ENCODE measurements at places on chromosomes 1 and 21.

DNA sequence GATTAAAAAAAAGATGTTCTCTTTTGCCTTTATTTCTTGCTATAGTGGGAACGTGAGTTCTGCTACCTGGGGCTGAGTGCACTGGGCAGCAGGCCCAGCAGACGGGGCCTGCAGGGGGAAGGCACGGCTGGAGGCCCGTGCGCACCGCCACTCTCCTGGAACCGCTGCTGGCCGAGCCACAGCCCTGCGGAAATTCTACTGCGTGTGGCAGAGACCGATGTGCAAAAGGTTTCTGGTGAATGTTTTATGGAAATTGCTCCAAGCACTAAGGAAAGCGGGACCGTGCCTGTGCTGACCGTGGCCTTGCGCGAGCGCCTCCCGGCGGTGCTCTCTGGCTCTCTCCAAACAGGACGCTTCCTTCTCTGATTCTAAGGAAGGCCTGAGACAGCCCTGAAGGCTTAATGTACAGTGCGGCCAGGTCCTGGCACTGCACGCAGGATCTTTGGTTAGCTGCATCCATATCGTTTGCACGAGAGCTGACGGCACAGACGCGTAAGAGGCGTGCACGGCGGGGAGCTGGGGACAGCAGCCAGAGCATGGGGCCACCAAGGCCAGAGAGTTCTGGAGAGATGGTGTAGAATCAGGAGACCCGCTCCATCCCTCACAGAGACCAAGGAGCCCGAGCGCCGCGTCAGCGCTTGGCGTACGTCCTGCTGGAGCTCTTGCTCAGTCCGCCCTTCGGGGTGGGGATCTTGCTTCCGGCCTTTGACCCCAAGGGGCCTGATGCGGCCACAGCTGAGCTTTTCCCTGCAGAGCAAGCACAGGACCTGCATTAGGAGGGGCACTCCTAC, 18.7 kb upstream of the LRRC47 start:
- no peak for DNase-seq

GRCh38 chr21:44378646-44379514, 25.5 kb downstream of the TRPM2 start:
- DNase-seq, result no peak

GRCh38 chr1:212814537-212815334, 23.0 kb downstream of the TATDN3 start:
- no peak for DNase-seq

GRCh38 chr21:25688275-25689155, 46.2 kb downstream of the ATP5PF start:
- no peak for DNase-seq

DNA sequence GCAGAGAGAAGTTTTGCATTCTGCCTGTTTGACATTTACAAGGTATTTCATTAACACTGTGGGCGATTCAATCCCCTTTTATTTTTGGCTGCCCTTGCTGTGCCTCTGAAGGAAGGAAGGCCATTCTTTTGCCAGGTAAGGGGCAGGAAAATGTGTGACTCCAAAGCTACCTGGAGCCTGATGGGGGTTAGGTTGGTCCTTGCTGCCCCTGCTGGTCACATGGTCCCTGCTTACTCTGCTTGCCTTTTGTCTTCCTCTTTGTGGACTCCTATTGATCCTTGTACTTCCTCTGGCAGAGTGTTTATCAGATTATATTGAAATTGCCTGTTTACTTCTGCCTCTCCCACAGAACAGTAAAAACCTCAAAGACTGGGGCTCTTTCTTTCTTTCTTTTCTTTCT, 65.7 kb downstream of the ST6GALNAC3 start:
- no peak for DNase-seq

- DNase-seq, result no peak
These were observed 26.6 kb downstream of the PROK1 start for GRCh38 chr1:110477445-110477957.

DNA sequence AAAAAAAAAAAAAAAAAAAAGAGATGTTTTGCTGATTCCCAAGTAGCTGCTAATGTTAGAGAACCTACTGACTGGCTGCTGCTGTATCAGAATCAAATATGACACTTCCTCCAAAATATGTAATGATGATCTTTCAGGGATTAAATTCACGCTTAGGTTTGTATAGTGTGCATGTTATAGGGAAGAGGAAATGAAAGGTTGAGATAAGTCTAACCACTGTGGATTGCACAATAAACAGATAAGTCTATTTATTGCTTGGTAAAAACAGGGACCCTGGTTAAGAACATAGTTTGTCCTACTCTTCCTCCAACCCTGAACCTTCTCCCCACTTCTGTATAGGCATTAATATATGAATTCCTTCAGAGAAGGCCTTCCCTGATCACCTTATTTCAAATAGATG, 13.2 kb downstream of the RC3H1 start:
- no peak for DNase-seq

DNA sequence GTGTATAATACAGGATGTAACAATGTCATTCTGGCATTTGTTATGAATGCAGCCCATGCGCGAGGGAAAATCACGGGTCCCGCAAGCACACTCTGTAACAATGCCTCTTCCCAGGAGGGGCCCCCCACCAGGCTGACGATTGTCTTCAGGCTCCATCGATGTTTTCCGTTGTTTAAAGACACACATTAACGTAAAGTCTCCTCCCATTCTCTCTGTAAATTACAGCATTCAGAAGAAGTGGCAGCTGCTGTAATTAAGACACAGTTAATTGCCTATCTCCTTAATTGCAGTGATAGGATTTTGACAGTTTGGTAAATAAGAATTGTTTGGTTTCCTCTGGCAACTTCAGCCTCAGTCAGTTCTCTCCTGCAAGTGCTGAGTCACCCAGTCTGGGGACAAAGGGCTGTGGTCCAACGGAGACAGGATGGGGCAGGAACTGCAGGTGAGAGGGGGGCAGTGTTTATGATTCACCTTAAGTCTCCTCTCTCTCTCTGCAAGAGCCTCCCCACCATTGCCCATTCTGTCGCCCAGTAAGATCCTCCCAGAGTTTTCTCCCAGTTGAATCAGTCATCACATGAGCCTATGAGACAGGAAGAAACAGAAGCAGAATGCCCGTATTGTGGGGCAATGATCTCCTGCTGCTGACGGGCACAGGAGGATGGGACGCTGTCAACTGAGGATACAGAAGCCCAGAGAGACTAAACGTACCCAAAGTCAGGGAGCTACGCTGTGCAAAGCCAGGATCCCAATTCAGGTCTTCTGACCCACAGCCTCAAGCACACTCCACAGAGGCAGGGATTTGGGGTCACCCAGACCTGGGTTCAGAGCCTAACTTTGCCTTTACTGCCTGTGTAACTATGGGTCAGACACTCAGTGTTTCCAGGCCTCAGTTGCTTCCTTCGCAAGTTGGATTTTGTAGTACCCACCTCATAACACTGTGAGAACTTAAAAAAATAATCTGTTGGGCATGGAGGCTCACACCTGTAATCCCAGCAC, 110.0 kb downstream of the ADSS2 start:
- DNase-seq, result no peak

DNA sequence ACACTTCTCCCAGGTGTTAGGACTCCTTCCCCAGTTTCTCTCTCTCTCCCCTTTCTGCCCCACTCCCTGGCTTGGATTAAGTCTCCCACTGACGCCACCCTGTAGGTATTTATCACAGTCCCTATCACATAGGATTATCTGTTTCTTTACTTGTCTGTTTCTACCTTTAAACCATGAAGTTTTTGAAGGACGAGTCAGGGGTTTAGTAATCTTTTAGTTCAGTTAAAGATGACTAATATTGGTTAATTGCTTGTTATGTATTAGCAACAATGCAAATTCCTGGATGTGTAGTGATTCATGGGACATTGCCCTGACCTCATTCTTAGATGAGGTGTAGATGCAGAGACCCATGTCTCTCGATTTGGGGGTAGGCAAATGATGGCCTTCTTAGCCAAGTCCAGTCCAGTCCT, 6.4 kb downstream of the LAMC1 start:
- DNase-seq, result no peak

DNA sequence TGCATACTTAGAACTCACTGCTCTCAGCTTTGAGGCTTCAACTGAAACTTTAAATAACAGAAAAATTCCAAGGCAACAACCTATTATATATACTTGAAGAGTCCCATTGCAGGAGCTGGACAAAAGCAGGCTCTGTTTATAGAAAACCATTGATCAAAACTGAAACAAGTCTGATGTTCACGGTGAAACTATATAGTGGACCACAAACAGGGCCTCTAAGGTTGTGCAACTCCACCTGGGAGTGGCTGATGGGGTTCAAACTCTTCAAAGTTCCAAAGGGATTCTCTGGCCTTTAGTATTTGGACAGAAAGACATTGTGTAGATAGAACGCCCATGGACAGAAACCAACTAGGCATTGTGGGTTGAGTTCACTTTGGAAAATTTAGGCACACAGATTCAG, 140.3 kb downstream of the ZC3H11B start:
- DNase-seq, result no peak

GRCh38 chr1:74426208-74426937, 86.0 kb downstream of the LRRC53 start:
- DNase-seq, result no peak

DNA sequence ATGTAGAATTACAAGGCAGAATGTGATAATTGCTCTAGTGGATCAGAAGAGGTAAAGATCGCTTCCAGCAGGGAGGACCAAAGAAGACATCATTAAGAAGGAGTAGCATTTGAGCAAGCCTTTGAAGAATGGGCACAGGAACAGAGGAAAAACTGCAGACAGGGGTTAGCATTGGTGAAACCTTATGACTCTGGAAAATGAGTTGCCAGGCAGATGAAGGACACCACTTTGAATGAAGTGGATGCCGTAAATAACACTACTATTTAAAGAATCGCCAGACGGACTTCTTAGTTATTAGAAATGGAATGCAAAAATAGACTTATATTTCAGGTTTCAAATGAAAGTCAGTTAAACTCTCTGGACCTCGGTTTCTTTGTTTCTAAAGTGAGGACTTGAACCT, 727.7 kb downstream of the USP25 start:
- DNase-seq, result no peak

- DNase-seq, result no peak
These were observed 73.2 kb downstream of the LRRC8C start for GRCh38 chr1:89705901-89706699.

- no peak for DNase-seq
These were observed 50.2 kb downstream of the CAPZB start for GRCh38 chr1:19435181-19435580.

GRCh38 chr1:205245096-205245495, 17.4 kb downstream of the TMCC2 start:
- DNase-seq, result no peak

DNA sequence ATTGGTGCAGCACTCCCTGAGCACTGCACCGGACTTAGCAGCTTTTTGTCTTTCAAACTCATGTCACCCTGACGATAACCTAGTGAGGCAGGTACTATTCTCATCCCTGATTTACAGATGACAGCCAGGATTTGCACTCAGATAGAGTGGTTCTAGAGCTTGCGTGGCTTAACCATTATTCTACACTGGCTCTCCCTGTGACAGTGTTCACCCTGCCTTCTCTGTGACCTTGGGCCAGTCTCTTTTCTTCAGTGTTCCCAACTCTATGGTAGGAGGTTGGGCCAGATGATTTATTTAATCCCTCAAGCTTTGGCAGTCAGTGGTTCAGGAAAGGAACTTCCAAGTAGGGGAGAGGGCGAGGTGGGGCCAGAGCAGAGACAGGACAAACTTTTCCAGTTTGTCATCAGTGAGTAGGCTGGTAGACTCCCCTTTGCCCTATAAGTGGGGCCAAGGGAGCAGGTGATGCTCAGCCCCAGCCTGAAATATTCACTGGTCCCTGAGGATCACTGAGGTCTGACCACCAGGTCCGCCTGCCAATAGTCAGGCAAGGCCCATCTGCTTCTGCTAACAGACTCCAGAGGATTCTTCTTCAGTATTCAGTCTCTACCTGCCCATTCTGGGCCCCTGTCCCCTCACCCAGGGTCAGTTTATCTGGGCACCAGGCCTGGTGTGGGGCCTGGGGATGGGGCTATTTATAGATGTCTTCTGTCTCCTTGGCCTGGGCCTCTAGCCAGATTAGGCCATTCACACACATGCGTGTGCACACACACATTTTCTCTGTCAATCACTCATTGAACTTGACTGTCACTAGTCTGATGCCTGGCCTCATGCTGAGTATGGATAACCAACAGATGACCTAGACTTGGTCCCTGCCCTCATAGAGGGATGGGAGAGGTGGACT, 8.8 kb upstream of the FABP3 start:
- DNase-seq, result no peak

GRCh38 chr1:100075773-100076172, 57.0 kb downstream of the SASS6 start:
- DNase-seq, result no peak

Data from DND-41 (cell line).